ENCODE measurements at places on chromosomes 7 and 10. TPM values are rescaled to one million over a fixed set of nuclear protein-coding genes. Genes with fewer than 3 reads are reported as not detected.

Gene CARD11
- total RNA-seq, result 163 TPM

DNA sequence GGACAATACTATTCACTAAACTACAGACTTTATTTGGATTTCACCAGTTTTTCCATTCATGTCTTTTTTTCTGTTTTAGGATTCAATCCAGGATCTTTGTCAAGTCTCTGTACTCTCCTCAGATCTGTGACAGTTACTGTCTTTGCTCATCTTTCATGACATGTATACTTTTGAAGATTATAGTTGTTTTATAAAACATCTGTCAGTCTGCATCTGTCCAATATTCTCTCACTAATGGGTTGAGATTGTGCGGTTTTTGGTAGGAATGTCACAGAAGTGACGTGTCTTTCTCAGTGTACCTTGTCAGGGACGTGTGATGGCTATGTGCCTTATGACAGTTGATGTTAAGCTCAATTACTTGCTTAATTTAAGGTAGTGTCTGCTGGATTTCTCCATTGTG lies 124.9 kb upstream of the TPK1 start:
- no peak overlapping the region for H3K4me3 ChIP-seq
- no peak for DNase-seq
- H3K36me3 ChIP-seq, result no peaks in the 10 kb centered on the region
- H3K4me1 ChIP-seq, result no peaks in the 10 kb centered on the region
- H3K27me3 ChIP-seq, result no peaks in the 10 kb centered on the region

- no peak for DNase-seq
- H3K36me3 ChIP-seq, result no peaks in the 10 kb centered on the region
- no peak overlapping the region for H3K27ac ChIP-seq
- H3K27me3 ChIP-seq, result peaks cover 22% of the 10 kb centered on the region
- no peaks in the 10 kb centered on the region for H3K4me1 ChIP-seq
- no peak overlapping the region for H3K4me3 ChIP-seq
Observed at GRCh38 chr10:48814933-48815332, 124.7 kb downstream of the LRRC18 start.

GRCh38 chr7:120079704-120080103 lies 193.3 kb upstream of the KCND2 start:
- no peaks in the 10 kb centered on the region for H3K36me3 ChIP-seq
- no peaks in the 10 kb centered on the region for H3K4me1 ChIP-seq
- no peak for DNase-seq
- no peaks in the 10 kb centered on the region for H3K27me3 ChIP-seq

Gene GNAT3
- total RNA-seq, result not detected

All from activated CD4-positive, alpha-beta memory T cell treated with anti-CD3 and anti-CD28 coated beads, Interleukin-2, amount 10 ng/mL, durations not matched to agents 7 days and 5 days (primary cell).